Smooth muscle cell of trachea (primary cell): ENCODE measurements at places on chromosomes 13 and 19. TPM values are rescaled to one million over a fixed set of nuclear protein-coding genes. Genes with fewer than 3 reads are reported as not detected.

The SPIB gene
- 3.0 TPM in 1 of 2 replicates, not detected in the other for total RNA-seq

The VRK3 gene
- 32.9 and 34.4 TPM in 2 replicates for total RNA-seq

The VSTM2B gene
- total RNA-seq = not detected in 2 replicates

The HCST gene
- 0.87 and 1.8 TPM in 2 replicates for total RNA-seq

The TRPM4 gene
- 23.0 and 27.0 TPM in 2 replicates for total RNA-seq

The KL gene
- total RNA-seq = 0.15 TPM in 1 of 2 replicates, not detected in the other

The ISOC2 gene
- total RNA-seq = 51.3 TPM in 2 replicates

The ZNF566 gene
- total RNA-seq = 6.4 and 9.4 TPM in 2 replicates

The CEACAM3 gene
- total RNA-seq = not detected in 2 replicates

The BRME1 gene
- total RNA-seq = 0.66 and 0.73 TPM in 2 replicates

The TEX29 gene
- 0.50 TPM in 1 of 2 replicates, not detected in the other for total RNA-seq

The ERICH6B gene
- not detected in 2 replicates for total RNA-seq

The ZNF709 gene
- 3.5 and 4.1 TPM in 2 replicates for total RNA-seq

The MAN2B1 gene
- total RNA-seq = 34.5 and 56.2 TPM in 2 replicates
